ENCODE measurements at places on chromosomes 3 and 15. TPM values are rescaled to one million over a fixed set of nuclear protein-coding genes. Genes with fewer than 3 reads are reported as not detected.
A peak's percentile ranks its signal among the peaks of the same experiment; 100 is the strongest.

Gene CAMP
- not detected for total RNA-seq

Gene CPLX3
- total RNA-seq = 57.8 TPM

Gene GCSAM
- 2.3 TPM for total RNA-seq

Gene RLBP1
- total RNA-seq = not detected

Gene DUOXA2
- total RNA-seq = 119 TPM

Gene SLC22A14
- not detected for total RNA-seq

Gene GATM
- total RNA-seq = 110 TPM

GRCh38 chr3:101081999-101082398 lies 88.8 kb upstream of the ABI3BP start:
- DNase-seq = peak; percentile 33
- H3K27ac ChIP-seq = no peak overlapping the region
- no peaks in the 10 kb centered on the region for H3K36me3 ChIP-seq

GRCh38 chr3:39724233-39724846 lies 85.1 kb upstream of the MYRIP start:
- no peak overlapping the region for H3K27ac ChIP-seq
- H3K4me3 ChIP-seq = no peak overlapping the region
- H3K27me3 ChIP-seq = no peaks in the 10 kb centered on the region
- DNase-seq = no peak
- no peaks in the 10 kb centered on the region for H3K4me1 ChIP-seq
- H3K36me3 ChIP-seq = no peaks in the 10 kb centered on the region

- no peaks in the 10 kb centered on the region for H3K27me3 ChIP-seq
- H3K27ac ChIP-seq = peak overlapping the region; percentile 80
- peaks cover 16% of the 10 kb centered on the region for H3K36me3 ChIP-seq
- peaks cover 43% of the 10 kb centered on the region for H3K4me1 ChIP-seq
Observed at GRCh38 chr3:4773583-4773982, 205.7 kb upstream of the BHLHE40 start.

DNA sequence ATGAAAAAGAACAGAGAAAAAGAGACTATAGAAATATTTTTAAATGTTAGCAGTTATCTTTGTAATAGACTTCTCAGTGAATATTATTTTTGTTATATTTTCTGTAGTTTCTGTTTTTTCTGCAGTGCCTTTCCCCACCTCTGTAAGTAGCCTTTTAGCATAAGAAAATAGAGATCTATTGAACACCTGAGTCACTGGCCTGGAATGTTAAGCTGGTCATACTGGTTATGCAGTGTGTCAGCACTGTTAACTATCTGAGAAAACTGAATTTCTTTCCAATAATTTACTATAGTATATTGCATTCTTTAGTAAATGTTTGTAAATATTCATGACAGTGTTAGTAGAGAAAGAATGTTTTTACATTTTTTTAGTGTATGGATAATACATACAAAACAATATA lies 79.8 kb downstream of the NECTIN3 start:
- H3K36me3 ChIP-seq = no peaks in the 10 kb centered on the region
- H3K4me3 ChIP-seq = no peak overlapping the region
- no peak overlapping the region for H3K27ac ChIP-seq

DNA sequence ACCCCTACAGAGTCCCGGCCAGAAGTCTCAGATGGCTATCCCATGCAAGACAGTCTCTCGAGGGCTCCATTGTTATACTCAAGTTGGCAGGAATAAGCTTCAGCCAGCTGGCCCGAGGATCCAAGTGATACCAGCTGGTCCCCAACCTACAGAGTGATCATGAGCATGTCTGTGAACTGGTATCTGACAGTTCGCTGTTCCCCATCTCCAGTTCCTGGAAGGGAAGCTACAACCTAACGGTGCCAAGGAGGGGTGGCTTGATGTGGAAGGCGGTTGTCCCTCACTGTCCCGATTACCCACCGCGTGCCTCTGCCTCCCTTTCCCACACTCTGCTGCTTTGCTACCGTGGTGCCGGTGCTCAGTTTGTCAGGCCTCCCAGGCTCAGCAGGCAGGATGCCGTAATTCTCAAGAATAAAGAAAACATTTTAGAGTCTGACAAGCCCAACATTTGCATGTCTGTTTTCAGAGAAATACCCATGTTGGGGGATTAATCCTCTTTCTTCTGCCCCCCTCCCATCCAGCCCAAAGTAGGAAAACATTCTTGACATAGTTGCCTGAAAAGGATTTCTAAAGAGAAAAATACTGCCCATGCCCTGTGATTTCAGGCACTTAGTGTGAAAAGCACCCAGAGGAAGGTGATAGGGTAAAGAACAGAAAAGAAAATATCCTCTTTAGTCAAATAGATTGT lies 49.4 kb upstream of the HES1 start:
- DNase-seq = no peak
- H3K27ac ChIP-seq = no peak overlapping the region
- no peaks in the 10 kb centered on the region for H3K4me1 ChIP-seq
- H3K36me3 ChIP-seq = no peaks in the 10 kb centered on the region

DNA sequence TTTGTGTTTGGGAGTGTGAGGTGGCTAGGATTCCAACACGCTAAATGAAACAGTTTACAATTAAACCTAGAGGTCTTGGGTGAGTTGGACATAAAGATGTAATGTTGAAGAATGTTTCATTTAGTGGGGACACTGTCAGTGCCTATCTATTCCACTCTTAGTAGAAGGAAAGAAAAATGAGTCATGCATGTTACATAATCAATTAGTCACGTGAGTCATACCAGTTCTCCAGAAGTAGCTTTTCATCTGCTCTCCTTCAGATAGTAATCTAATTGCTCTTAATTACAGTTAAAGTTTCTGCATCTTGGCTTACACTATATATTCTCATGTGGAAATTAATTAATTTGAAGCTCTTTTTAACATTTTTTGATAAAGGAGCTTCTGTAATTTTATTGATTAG lies 115.7 kb upstream of the P2RY1 start:
- no peak for DNase-seq
- H3K4me1 ChIP-seq = no peaks in the 10 kb centered on the region
- no peak overlapping the region for H3K4me3 ChIP-seq
- H3K27ac ChIP-seq = no peak overlapping the region

- H3K27ac ChIP-seq = peak overlapping the region; percentile 70
- H3K4me1 ChIP-seq = peaks cover 32% of the 10 kb centered on the region
Observed at GRCh38 chr3:45088543-45089358, 57.4 kb downstream of the CDCP1 start.

DNA sequence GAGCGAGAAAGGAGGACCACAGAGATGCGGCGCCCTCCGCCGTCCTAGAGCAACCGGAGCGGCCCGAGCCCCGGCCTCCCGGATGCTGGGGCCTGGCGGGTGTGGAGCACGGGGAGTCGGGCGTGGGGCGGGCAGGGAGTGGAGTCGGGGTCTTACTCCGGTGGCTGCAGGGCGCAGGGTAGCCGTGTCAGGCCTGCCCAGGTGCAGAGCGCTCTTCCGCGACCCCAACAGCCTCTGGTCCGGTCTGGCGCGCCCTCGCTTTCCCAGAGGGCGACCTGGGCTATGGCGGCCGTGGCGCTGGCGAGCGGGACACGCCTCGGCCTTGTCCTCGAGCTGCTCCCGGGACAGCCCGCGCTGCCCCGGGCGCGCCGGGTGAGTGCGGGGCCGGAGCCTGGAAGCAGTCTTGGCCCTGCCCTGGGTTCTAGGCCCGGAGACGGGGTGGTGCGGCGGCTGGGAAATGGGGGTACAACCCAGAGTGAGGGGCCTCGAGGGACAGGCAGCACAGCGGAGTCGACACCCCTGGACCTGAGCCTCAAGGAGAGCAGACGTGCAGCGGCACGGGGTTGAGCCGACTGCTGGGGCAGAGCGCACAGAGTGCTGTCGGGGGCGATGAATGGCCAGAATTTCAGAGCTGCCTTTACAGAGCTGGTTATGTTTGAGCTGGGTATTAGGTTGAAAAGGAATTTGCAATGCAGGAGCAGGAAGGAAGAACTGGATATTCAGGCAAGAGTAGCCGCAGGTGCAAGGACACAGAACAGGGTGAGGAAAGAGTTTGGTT lies at the start of gene ZNF662:
Gene ZNF662, plus strand, starts transcription at position 73 of the 778 bp plus-strand sequence. CDS start 1,973 bp downstream, outside the sequence.
- peaks cover 35% of the 10 kb centered on the region for H3K36me3 ChIP-seq
- H3K27ac ChIP-seq = peak within 1 kb of the TSS; percentile 75
- peaks cover 4% of the 10 kb centered on the region for H3K27me3 ChIP-seq
- peaks cover 10% of the 10 kb centered on the region for H3K4me1 ChIP-seq
- peak; percentile 36 for DNase-seq

- no peak overlapping the region for H3K4me3 ChIP-seq
- no peak overlapping the region for H3K27ac ChIP-seq
Observed at GRCh38 chr3:30017901-30018300, 588.5 kb upstream of the TGFBR2 start.

DNA sequence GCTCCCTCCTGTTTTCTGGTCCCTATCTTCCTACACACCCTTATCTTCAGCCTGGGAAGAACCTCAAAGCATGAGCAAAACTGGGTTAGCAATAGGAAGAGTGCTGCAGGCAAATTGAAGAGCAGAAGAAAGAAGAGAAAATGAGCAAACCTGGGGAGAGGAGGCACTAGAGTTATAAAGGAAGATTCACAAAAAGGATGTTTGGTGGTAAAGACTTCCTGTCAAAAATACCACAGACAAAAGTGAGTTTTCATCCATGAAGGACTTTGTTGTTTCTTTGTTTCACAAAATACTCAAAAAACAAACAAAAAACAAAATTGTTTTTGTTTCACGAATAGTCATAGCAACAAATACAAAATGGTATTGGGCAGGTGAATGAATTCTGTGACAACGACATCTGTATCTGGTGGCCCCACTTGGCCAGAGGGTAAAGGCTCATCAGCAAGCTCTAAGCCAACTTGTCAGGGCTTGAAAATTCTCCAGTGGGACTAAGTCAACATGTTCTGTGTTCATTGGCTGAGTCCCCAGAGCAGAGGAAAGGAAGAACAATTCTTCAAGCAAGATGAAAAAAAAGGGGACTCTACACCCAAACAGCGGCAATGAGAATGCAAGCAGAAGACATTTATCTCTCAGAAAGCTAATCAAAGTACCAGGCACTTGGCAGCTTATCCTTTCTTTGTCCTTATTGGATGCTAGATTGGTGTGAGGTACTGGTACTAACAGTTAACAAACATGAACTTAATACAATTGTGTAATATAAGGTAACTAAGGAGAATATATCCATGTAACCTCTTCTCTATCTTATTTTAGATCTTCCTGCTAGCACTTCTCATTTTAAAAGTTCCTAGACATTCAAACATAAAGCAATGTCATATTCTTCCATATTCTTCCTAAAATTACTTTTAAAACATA lies 9.7 kb downstream of the ATP8B4 start:
- H3K36me3 ChIP-seq = no peaks in the 10 kb centered on the region
- DNase-seq = no peak
- H3K4me1 ChIP-seq = no peaks in the 10 kb centered on the region

DNA sequence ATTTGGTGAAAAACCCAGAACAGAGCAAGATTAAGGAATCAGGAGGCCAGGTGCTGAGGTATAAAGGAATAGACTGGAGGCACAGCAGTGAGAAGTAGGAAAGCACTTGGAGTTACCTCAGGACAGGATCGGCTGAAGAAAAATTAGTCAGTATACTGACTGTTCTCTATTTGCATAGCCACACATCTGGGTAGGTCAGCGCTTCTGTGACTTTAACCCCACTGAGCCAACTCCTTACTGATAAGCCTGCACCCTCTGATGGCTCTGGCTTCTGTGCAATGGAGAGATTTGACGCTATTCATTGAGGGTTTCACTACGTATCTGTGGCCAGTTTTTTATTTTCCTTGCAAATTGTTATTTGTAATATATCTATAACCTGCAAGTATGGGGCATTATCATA lies 22.3 kb downstream of the MECOM start:
- H3K4me1 ChIP-seq = peaks cover 13% of the 10 kb centered on the region
- no peak for DNase-seq
- H3K4me3 ChIP-seq = no peak overlapping the region
- no peaks in the 10 kb centered on the region for H3K27me3 ChIP-seq

DNA sequence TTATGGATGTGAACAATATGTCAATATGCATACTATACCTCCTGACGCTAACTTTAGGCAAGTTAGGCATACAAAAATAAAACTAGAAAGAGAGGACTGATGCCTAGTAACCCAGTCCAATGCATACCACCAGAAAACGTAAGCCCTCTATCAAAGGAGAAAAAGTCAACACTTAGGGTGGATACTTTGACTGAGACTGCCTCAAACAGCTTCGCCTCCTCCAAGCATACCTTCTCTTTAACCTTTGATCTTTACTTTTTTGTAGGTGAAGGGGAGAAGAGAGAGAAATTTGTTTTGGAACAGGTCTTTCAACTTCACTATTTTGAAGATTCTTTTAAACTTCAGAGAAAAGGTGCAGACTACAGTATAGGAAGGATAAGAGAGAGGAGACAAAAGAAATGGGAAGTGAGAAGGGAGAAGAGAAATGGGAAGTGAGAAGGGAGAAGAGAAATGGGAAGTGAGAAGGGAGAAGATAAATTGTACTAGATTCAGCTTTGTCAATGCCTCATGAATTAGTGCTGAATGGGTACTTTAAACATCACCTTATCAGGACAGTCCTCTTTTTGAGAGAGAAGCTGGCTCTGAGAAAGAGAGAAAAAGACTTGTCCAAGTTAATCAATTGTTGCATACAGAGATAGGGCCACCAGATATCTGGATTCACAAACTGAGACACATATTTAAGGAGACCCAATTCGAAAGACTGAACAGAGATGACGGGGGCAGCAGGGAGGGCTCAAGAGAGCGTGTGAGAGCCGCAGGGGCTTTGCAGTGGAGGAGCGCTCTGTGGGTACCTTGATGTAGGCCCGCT lies 1.0 kb downstream of the P3H2 start:
- H3K4me1 ChIP-seq = peaks cover 39% of the 10 kb centered on the region
- H3K4me3 ChIP-seq = peak overlapping the region; percentile 74
- H3K27me3 ChIP-seq = peaks cover 29% of the 10 kb centered on the region
- no peaks in the 10 kb centered on the region for H3K36me3 ChIP-seq
- DNase-seq = peak; percentile 26
- peak overlapping the region; percentile 8 for H3K27ac ChIP-seq

DNA sequence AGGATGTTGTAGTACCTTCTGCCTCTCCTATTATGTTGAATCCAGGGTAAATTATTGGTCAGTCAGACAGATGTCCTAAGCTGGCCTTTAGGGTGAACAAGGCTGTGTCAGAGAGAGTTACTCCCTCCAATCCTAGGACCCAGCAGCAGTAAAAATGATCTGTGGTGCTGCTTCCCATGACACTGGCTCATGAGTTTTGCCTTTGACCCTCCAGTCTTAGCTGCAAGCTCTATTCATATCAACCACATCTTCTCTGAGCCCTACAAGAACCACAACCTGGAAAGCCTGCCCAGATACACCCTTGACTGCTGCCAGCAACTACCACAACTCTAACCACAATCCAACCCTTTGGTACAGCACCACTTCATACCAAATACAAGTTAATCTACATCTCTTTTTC lies 27.2 kb upstream of the PHLDB2 start:
- no peaks in the 10 kb centered on the region for H3K27me3 ChIP-seq
- DNase-seq = no peak

- no peak overlapping the region for H3K4me3 ChIP-seq
- H3K4me1 ChIP-seq = no peaks in the 10 kb centered on the region
- no peaks in the 10 kb centered on the region for H3K36me3 ChIP-seq
Observed at GRCh38 chr3:10688126-10688525, 127.9 kb upstream of the SLC6A11 start.

DNA sequence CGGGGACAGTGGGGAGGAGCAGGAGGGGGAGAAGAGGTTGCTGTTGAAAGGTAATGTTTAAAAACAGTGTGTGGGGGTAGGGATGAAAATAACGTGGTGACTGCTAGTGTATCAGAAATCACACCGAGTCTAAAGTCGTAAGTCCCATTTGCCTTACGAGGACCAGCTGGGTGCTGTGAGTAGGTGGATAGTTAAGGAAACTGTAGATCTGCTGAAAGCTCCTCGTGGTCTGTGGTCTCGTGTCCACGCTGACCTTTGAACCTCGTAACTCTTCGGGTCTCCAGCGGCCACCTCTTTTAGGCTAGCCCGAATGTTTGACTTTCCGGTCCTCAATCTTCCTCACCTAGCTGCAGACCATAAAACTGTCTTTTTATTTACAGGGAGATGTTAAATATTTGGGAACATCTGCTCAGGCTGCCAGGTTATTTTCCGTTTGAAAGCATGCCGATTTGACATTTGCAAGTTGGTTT lies 29.3 kb upstream of the ST3GAL6 start:
- H3K4me1 ChIP-seq = peaks cover 43% of the 10 kb centered on the region
- DNase-seq = no peak
- no peaks in the 10 kb centered on the region for H3K27me3 ChIP-seq
